ENCODE measurements at places on chromosomes 6 and 20.

- DNase-seq: peak; percentile 11
Measured at GRCh38 chr6:16402581-16402900, 164.2 kb downstream of the GMPR start.

GRCh38 chr6:139736325-139736906 is 362.0 kb upstream of the CITED2 start:
- no peak for DNase-seq

- no peak for DNase-seq
Measured at GRCh38 chr20:10658876-10659632, 14.7 kb downstream of the JAG1 start.

DNA sequence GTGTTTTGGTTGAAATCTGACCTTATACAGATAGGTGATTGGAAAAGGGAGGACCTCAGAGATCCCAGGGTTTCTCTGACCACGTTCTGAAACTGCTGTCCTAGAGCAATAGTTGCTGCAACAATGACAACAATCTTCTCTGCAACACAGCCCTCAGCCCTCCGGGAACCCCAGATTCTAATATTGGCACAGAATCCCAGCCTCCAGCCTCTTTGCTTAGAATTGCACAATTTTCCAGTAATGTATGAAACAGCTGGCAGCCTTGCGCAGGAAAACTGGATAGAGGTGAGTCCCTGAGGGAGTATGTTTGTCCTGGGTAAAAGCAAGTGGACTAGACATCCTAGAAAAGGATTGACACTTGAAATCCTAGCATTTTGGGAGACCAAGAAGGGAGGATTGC is 30.4 kb upstream of the PNRC1 start:
- no peak for DNase-seq

DNA sequence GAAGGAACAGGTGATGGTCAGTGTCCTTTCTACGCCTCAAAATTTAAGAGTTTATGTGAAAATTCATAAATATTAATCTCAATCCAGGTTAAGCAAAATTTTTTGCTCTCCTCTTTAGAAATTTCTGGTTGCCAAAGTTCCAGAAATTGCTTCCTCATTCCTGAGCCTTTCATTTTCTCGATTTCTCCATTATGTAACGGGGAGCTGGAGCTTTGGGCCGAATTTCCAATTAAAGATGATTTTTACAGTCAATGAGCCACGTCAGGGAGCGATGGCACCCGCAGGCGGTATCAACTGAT is 35.8 kb upstream of the PRND start:
- no peak for DNase-seq

DNA sequence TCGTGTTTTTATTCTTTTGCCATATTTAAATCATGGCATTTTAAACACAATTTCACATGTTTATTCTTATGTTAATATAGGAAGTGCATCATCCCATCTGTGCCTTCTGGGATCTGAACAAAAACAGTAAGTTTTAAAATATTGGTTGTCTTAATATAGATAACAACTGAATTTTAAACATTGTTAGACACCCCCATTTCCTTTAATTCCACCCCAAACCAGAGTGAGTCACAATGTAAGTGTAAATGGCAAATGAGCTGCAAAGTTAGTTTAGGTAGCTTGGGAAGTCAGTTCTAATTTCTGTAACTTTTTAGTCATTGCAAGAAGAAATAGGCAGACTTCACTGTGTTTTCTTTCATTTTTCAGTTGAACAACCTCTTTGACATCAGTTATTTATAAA is 108.0 kb downstream of the ADGRG6 start:
- no peak for DNase-seq

DNA sequence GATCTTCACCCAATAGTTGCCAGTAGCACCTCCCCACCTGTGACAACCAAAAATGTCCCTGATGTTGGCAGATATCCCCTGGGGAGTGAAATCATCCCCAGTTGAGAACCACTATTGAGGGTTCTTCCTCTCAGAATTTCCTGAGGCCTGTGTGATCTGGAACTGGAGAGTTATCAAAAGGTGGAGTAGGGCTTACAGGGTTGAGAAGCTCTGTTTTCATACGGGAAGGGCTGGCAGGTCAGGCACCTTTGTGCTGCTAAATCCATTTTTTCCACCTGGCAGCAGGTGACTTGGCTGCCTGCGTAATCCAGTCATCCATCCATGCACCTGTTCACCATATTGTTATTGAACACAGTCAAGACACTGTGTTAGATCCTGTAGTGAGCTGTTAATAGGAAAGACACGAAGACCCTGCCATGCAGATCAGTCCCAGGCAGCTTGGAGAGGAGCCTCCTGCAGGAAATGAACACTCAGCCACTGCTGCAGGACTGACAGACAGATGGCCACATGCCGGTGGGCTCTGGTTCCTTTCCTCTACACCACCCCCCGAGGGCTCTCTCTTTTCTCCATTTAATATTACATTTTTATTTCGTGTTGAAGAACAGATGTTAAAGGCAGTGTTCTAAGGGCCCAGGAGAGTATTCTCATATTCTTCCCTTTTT is 5.4 kb downstream of the DUSP22 start:
- DNase-seq: no peak

- DNase-seq: peak; percentile 12
Measured at GRCh38 chr6:156984178-156984738, 207.1 kb downstream of the ARID1B start.

DNA sequence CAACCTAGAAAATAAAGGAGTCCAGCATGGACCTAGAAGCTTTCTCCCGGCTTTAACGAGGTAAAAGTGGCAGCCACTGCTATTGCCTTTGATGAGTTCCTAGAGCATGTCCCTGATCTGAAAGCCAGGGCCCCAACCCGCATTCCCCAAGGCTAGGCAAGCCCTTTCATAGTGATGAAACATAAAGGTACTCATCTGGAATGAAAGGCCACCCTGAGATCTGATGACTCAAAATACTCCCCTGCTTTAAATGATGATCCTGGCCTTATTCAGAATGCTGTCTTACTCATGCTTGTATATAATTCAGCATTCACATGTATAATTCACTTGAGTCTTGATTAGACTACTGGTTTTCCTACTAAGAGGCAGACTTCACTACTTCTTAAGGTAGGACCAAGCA is 21.3 kb downstream of the TTPAL start:
- peak; percentile 94 for DNase-seq

GRCh38 chr6:1257778-1258177 is 54.1 kb upstream of the FOXQ1 start:
- DNase-seq: no peak

- DNase-seq: no peak
Measured at GRCh38 chr6:79280756-79281155, 46.3 kb upstream of the HMGN3 start.

- peak; percentile 14 for DNase-seq
Measured at GRCh38 chr6:54737247-54737646, 109.3 kb upstream of the FAM83B start.

DNA sequence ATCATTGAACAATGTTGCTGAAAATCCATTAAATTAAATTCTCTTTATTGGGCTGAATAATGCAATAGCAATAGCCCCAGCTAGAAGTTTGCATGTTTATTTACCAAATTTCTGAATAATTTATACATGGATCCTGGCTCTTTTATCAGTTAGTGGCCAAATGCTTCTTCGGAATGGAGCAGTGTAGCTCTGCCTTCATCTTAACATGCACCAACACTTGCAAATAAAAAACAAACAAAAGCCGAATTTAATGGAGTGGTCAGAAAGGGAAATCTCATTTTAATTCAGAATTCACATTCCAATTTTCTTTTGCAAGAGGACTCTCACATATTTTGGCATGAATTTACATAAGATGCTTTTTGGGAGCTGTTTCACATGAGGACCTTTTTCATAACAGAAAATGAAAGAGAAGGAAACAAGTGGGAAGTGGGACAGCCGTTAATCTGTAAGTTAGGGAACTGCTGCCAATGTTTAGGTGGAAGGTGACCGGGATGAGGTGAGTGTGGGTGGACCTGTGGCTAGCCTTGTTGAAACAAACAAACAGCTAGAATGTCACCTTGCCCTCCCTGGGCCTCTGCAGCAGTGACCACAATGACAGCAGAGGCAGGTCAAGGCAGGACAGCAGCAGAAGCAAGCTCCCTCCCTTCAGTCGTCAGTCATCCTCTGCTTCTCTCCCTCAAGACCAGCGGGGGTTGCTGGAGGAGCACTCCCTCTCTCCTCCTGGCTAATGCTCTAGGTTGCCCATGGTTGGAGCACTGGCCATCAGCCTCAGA is 73.2 kb downstream of the INSM1 start:
- no peak for DNase-seq

DNA sequence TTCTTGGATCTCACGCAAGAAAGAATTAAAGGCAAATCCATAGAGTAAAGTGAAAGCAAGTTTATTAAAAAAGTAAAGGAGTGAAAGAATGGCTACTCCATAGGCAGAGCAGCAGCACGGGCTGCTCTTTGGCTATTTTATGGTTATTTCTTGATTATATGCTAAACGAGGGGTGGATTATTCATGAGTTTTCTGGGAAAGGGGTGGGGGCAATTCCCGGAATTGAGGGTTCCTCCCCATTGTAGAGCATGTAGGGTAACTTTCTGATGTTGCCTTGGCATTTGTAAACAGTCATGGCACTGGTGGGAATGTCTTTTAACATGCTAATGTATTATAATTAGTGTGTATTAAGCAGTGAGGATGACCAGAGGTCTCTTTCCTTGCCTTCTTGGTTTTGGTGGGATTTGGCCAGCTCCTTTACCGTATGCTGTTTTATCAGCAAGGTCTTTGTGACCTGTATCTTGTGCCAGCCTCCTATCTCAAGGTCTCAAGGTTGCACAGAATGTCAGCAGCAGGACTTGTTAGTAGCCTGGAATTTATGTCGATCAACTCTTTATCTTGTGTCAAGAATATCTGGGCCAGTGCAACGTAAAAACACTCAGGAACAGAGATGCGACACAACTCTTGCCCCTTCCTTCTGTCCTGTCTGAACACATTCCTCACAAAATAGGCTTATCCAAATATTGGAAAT is 931.4 kb downstream of the QKI start:
- no peak for DNase-seq

- DNase-seq: peak; percentile 95
Measured at GRCh38 chr20:32067234-32067821, 15.3 kb downstream of the HCK start.

DNA sequence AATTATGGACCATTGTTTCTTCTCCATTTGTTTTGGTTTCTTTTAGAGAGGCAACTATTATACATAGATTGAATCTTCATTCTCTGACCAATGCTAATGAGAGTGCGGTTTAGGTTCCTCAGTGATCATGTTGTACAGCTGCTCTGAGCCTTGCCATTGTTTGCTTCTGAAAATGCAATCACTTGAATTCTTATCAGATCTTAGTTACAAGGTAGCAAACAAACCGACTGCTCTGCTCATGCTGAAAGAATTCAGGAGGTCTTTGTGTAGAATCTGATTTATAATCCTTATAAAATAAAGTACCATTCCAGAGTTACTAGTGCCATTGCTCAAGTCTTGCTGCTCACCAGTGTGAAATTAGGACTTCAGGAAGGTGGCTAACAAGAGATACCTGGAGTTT is 569.1 kb upstream of the ID4 start:
- no peak for DNase-seq

GRCh38 chr20:4090756-4091489 is 75.6 kb upstream of the RNF24 start:
- DNase-seq: peak; percentile 88

GRCh38 chr6:22095836-22096235 is 201.0 kb downstream of the PRL start:
- no peak for DNase-seq

DNA sequence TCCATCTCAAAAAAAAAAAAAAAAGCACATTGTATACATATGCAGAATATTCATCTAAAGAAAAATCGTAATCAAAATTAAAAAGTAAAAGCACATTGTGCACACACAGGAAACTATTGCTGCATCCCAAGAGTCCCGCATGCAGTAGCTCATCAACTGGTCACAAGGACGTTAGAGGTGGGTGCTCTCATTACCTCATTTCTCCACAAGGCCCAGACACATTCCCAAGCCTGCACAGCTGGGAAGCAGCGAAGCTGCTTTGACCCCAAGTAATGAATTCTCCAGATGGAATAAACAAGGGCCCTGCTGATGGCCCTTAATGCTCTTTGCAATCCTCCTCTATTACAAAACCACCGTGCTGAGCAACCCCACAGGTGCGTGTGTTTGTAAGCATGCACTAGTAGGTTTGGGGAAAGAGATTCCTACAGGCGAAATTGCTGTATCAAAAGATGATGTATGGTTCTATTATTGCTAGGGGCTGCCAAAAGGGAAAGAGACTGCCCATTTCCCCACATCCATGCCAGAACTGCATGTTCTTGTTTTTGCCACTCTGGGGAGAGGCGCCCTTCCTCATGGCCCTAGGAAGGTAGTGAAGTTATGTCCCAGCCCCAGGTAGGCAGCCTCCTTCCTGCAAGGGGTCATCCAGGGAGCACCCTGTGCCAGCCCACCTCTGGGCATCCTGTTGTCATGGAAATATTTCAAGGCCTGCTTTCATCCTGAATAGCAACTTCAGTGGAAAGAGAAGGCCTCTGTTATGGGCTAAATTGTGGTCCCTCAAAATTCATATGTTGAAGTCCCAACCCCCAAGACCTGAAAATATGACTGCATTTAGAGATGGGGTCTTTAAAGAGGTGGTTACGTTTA is 34.6 kb upstream of the PTGIS start:
- DNase-seq: no peak

DNA sequence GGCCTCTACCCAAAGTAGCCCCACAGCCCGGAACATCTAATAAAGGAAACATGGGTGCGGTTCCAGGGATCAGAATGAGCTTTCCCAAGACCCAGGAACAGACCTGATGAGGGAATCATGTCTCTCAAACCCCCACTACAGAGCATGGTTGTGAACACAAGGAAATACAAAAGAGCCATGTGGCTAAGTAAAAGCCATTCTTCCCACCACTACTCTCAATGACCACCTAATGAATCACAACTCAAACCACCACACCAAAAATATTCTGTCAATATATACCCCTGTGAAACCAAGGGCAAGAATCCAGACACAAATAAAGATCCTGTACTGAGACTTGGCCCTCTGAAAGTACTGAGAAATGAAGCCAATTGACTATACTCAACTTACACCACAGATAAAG is 20.9 kb upstream of the COL21A1 start:
- no peak for DNase-seq

Data from EL (cell line).